ENCODE measurements at places on chromosomes 16 and 17. TPM values are rescaled to one million over a fixed set of nuclear protein-coding genes. Genes with fewer than 3 reads are reported as not detected.

Gene CHMP6
- total RNA-seq, result 24.6 TPM

Gene SLC38A8
- not detected for total RNA-seq

Gene HIRIP3
- 14.2 TPM for total RNA-seq

Gene CHST6
- total RNA-seq, result 1.7 TPM

Gene RSPRY1
- 33.4 TPM for total RNA-seq

Gene MAP2K6
- 2.2 TPM for total RNA-seq

Gene ALOX12
- total RNA-seq, result not detected

Gene NPTX1
- total RNA-seq, result 10.1 TPM

Gene VASN
- total RNA-seq, result 94.0 TPM

Gene ENPP7
- total RNA-seq, result not detected

Gene OR1A1
- not detected for total RNA-seq

Gene CCL13
- total RNA-seq, result not detected

Gene HSD17B2
- 8.3 TPM for total RNA-seq

Gene KRT9
- total RNA-seq, result not detected

Gene TNFRSF17
- total RNA-seq, result not detected

Gene KIAA0513
- 4.4 TPM for total RNA-seq

Gene NTN3
- total RNA-seq, result 1.2 TPM

Gene HLF
- 0.16 TPM for total RNA-seq

Gene TNP2
- total RNA-seq, result not detected

Gene GAST
- not detected for total RNA-seq

Gene ANTKMT
- 41.8 TPM for total RNA-seq

Gene CPHXL2
- total RNA-seq, result not detected

Gene WWP2
- 23.8 TPM for total RNA-seq

Gene SALL1
- 0.39 TPM for total RNA-seq

Gene ZSCAN10
- not detected for total RNA-seq

Gene CRAMP1
- total RNA-seq, result 5.6 TPM

Gene SHISA6
- total RNA-seq, result not detected

Gene C16orf86
- 2.3 TPM for total RNA-seq

Gene KCTD19
- not detected for total RNA-seq

Gene EPX
- total RNA-seq, result not detected

Gene CTRB2
- total RNA-seq, result not detected

Gene SEZ6L2
- total RNA-seq, result 39.8 TPM

Gene SP2
- 4.6 TPM for total RNA-seq

Gene PLK1
- 28.6 TPM for total RNA-seq

Gene CLEC18C
- total RNA-seq, result not detected

Gene SMIM5
- not detected for total RNA-seq

Gene GAN
- 8.5 TPM for total RNA-seq

Gene CA7
- not detected for total RNA-seq

Gene NPIPB9
- 0.24 TPM for total RNA-seq

Gene MYO15B
- 8.4 TPM for total RNA-seq

Gene KRTAP4-5
- not detected for total RNA-seq

Gene MPO
- total RNA-seq, result under 0.01 TPM

Gene PRSS36
- 0.13 TPM for total RNA-seq

Gene PPY
- not detected for total RNA-seq

Gene NPIPA8
- total RNA-seq, result 3.7 TPM

Gene GALNS
- 40.9 TPM for total RNA-seq

Gene NGFR
- 0.26 TPM for total RNA-seq

Gene SPATA22
- 0.52 TPM for total RNA-seq
